ENCODE measurements at places on chromosomes 16 and 17.
A peak's percentile ranks its signal among the peaks of the same experiment; 100 is the strongest.

DNA sequence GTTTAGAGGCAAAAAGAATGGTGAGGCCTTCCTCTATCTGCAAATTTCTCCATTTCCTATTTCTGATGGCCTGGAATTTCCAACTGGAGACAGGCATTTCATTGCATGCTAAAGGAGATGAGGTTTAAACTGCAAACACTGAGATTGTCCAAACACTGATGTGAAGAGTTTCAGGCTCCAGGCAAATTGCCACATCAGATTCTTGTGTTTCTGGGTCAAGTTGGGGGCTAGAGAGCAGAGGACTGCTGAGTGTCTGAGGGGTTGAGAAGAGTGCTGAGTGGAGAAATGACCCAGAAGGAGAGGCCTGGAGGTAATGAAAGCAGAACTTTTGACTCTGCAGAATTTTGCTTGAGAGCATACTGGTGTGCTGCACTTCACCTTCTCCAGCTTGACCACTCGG is 216.7 kb upstream of the MPHOSPH6 start:
- no peak for DNase-seq

GRCh38 chr17:6555331-6556120 is 829 bp downstream of the PITPNM3 start:
- no peak for DNase-seq

DNA sequence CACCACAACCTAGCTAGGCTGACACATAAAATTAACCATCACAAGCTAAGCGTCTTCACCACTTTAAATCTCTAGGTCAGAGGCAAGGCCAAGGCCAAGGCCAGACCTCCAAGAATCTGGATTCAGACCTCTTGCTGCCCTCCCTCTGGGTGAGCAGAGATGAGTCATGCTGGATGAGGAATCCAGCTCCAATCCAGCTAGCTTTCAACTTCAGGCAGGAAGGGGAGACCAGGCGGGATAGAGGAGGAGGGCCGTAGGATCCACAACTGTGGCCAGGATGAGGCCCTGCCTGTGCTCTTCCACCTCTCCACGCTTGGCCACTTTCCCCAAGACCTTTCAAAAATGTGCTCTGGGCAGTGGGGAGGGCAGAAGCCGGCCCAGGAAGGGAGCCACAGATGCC is 14.7 kb downstream of the LRRC75A start:
- no peak for DNase-seq

GRCh38 chr16:87363771-87364455 is 19.7 kb downstream of the FBXO31 start:
- DNase-seq: no peak

DNA sequence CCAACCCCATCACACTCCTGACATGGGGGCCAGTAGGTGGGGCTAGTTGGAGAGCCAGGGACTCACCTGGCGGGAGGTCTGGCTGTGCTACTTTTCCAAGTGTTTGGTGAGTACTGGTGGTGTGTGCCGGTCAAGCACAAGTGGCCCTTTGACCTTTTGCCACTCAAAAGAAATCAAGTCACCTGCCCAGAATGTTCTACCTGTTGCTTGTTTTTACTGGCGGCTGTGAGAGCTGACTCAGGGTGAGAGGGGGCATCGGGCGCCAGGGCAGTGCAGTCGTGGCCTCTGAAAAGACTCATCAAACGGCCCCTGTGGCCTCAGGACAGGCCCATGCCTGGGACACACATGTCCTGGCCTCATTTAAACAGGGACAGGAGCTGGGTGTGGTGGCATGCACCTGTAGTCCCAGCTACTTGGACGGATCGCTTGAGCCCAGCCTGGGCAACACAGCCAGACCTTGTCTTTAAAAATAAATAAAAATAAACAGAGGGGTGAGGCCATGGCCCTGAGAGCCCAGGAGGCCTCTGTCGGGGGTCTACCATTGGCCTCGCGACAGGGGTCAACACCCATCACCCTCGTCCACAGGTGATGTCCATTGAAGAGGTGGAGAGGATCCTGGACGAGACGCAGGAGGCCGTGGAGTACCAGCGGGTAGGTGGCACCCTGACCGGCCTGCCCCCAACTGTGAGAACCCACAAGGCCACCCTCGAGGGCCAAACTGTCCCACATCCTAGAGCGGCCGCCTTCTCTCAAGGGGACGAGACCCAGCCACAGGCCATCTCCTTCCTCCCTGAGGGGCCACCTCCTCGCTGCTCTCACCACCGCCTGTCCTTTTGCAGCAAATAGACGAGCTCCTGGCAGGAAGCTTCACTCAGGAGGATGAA is 5.0 kb downstream of the CHMP6 start:
- peak; percentile 12 for DNase-seq

DNA sequence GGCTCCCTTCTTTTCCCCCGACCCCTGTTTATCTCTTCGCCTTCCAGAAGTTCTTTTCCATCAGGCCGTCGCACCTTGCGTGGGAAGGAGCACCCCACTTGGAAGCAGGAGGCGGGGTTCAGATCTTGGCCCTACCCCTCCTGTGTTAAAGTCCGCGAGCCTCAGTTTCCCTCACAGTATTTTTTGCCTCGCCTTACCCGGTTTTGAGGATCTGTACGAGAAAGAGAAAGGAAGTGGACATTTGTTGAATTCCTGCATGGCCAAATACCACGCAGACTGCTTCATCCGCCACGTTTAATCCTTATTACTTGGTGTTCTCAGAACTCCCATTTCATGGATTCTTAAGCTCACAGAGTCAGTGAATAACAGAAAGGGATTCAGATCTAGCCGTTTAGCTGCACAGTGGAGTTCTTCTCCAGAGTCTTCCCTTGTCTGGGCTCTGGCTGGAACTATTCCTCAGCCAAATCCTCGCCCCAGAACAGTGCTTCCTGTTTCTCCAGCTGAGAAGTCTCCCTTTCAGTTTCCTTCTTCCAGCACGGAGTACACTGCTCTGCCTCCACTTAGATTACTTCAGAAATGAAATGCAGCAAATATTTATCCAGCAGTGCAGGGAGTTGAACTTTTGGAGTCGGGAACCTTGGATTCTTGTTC is 590 bp downstream of the TMEM219 start:
- DNase-seq: no peak

DNA sequence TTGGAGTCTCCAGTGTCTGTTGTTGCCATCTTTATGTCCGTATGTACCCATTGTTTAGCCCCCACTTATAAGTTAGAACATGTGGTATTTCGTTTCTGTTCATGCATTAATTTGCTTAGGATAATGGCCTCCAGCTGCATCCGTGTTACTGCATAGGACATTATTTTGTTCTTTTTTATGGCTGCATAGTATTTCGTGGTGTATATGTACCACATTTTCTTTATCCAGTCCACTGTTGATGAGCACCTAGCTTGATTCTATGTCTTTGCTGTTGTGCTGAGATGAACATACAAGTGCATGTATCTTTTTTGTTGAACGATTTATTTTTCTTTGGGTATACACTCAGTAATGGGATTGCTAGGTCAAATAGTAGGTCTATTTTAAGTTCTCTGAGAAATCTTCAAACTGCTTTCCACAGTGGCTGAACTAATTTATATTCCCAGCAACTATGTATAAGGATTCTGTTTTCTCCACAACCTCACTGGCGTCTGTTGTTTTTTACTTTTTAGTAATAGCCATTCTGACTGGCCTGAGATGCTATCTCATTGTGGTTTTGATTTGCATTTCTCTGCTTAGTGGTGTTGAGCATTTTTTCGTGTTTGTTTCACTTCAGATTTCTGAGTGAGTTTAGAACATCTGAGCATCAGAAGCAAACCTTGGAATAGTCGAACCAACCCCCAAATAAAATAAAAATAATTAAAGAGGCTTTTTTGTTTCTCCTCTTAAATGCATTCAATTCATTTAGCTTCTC is 304.7 kb downstream of the ZFHX3 start:
- no peak for DNase-seq

- DNase-seq: peak; percentile 66
Measured at GRCh38 chr17:4594931-4595684, 10.8 kb downstream of the SMTNL2 start.

GRCh38 chr17:42141382-42141781 is 13.4 kb downstream of the RAB5C start:
- DNase-seq: no peak

- no peak for DNase-seq
Measured at GRCh38 chr17:19018600-19018950, 14.0 kb upstream of the FAM83G start.

DNA sequence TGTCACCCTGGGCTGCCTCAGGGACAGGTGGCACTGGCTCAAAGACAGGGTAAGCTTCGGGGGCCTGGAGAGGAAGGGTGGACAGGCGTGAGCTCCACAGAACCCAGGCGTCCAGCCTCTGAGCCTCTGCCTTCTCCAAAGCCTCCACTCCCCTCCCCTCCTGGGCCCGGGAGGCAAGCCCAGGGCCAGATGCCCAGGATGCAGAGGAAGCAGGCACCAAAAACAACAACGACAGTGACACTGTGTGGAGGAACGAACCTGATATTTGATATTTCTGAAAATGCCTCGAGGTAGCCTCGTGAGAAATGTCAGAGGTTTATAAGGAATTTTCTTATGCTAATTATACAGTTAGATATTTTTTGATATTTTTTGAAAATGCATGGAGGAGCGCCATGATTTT is 6.0 kb downstream of the BCL7C start:
- DNase-seq: no peak

DNA sequence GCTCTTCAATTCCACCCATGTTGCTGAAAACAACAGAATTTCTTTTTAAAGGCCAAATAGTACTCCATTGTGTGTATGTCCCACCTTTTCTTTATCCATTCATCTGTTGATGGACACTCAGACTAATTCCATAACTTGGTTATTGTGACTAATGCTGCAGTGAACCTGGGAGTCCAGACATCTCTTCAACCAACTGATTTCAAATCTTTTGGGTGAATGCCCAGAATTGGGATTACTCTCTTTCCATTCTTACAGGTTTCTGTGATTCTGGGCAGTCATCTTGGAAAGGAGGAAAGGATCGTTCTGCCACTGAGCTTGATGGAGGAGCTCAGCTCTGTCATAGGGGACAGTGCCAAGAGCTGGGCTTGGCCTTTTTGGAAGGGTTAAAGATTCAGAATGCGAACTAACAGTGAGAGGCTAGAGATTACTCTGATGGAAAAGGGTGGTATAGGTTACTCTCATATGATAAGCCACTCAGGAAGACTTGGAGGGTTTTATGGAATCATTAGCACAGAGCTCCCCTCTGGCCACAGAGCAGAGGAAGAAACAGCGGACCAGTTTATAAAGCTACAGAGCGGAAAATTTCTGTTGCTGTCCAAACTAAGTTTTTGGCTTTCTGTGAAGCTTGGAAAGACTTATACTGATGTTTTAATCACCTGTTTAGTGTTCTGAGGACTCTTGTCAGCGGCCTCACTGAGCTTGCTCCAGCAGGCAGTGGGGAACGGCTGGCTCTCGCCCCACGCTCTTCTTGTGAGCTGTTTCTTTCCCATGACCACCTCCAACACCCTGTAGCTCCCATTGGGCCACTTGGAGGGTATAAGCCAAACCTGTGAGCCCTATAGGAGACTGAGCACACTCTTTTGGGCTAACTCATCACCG is 48.3 kb downstream of the HIC1 start:
- DNase-seq: no peak

DNA sequence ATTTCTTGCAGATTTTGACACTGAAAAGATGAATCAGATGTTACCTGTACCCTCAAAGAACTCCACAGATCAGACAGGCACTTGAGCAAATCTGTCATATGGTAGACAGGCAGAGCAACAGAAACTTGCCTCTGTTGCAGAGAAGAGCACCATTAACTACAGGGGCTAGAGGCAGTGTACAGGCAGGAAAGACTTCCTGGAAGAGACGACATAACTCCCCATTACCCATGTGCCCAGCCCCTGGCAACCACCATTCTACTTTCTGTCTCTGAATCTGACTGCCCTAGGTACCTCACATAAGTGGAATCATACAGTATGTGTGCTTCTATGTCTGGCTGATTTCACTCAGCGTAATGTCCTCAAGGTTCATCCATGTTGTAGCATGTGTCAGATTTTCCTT is 15.5 kb downstream of the GFOD2 start:
- DNase-seq: no peak

- DNase-seq: no peak
Measured at GRCh38 chr16:53770641-53771040, 66.7 kb downstream of the FTO start.

DNA sequence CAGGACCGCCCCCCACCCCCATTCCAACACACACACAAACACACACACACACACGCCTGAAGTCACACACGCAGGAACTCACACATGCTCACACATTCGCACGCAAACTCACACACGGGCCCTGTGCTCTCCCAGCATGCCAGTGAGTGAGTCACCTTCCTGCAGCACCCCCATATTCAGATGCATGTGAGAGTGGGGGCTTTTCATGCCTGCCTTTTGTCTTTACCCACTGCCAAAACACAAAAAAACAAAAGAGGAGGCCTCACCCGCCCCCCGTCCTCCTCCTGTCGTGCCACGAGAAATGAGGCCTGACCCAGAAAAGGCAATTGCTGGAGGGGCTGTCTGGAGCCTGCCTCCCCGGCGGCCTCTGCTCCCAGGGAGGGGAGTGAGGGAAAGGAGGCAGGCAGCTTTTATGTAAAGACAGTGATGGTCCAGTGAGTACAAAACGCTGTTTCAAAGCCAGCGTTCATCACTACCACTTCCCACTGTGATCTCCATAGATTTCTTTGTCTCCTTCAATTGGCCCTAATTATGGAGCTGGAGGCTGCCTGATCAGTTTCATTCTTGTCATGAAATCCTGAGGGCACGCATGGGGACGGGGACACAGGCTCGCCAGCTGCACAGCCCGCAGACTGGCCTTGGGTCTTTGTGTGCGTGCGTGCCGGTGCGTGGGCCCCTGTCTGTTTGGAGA is 29.5 kb upstream of the GSE1 start:
- DNase-seq: no peak

DNA sequence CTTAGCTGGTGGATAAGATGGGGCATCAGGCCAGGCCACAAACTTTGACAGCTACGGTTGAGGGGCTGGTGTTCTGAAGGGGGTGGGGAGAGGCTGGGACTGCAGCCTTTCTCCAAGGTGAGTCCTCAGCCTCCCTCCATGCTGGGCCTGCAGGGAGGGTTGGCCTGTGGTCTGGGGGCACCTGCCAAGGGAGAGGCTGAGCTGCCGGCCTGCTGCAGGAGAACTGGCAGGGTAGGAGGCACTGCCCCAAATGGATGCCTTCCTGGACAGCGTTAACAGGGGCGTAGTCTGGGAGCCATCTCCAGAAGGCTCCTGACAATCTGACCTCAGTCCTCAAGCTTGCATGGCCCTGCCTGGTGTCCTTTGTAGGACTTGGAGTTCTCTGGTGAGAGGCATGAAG is 5.1 kb downstream of the ELMO3 start:
- DNase-seq: no peak

DNA sequence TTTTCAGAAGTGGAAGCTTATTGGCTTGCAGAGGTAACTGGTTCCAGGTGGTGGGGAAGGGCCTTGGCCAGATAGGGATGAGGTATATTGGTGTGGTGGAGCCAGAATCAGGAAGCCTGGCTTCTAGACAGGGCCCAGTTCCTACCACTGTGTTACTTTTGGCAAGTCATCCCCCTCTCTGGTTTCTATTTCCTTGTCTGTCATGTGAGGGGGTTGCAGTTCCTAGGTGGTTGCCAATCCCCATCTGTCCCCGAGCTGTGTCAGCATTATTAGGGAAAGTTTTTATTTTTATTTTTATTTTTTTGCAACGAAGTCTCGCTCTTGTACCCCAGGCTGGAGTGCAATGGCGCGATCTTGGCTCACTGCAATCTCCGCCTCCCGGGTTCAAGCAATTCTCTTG is 3.0 kb downstream of the SMCR8 start:
- DNase-seq: no peak

Data from GM13977 (cell line).